ENCODE measurements at places on chromosomes 7 and 10.
A peak's percentile ranks its signal among the peaks of the same experiment; 100 is the strongest.

DNA sequence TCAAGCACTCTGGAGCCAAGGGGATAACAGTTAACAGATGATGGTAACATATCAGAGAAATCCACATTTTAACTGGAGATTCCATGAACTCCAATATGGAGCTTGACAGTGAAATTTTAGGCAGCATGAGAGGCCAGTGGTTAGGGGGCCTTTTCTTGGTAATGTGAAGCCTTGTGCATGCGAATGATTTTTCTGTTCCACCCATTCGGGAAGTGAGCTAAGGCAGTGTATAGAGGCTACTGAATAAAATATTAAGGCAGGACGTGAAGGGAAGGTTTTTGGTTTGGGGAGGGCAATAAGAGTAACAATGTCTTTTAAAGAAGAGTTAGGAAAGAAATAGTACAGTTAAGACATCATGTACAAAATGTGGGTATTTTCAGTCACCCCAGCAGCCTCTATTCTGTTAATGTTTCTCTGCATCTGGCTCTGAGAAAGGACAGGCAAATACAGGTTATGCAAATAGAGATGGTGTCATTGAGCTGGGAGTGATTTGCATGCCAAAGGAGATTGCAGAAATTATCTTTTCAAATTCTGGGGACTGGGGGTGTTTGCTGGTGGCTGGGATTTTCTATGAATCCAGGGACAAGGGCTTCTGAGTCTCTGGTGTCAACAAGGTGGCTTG, 6.8 kb upstream of the TAS2R60 start:
- DNase-seq: no peak

- no peak for DNase-seq
These were observed 58.7 kb downstream of the PLPP4 start for GRCh38 chr10:120515741-120516140.

DNA sequence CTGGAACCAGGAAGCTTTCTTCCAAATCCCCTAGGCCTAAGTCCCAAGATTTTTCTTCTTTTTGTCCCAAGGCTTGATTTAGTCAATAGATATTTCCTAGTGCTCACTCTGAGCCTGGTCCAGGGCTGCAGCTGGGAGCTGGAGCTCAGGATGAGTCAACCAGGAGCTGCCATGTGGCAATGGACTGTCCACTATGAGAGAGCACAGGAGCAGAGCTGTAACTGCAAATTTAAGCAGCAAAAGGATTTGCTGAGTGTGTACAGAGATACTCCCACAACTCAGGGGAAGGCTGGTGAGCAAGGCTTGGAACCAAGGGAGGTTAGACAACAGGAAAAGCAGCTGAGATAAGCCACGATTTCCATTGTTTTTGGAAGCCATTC, 92.1 kb upstream of the CXCL12 start:
- no peak for DNase-seq

DNA sequence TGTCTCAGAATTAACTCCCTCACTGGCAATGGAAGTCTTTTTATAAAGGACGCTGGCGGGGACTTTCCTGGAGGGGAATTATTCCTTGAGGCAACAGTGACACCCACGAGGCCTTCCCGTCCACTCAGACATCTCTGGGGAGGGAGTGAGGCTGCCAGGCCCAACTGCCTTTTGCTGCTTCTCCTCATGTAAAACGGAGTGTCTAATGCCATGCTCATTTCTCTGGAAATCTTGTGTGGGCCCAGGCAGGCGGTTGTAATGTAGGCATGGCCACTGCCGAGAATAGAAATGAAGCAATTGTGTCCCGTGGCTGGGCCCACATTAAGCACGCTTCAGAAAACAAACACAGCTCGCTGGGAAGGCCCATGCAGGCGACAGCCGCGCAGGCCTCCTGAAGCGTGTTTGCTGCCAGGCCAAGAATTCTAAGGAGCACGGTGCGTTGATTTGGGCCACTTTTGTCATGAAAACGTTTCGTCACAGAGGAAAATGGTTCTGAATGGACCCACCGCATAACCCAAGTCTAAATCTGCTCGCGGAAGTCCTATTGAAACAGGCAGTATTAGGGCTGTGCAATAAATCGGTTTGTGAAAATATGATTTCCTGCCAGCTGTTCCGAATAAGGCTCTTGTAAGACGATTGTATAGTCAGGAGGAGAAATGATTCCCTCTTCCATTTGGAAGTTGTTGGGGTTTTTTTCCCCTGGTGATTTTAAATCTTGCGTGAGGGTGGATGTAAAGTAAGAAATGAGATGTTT, 104.2 kb upstream of the CHST15 start:
- DNase-seq: no peak

GRCh38 chr7:128004623-128005022, 26.6 kb downstream of the LRRC4 start:
- no peak for DNase-seq

DNA sequence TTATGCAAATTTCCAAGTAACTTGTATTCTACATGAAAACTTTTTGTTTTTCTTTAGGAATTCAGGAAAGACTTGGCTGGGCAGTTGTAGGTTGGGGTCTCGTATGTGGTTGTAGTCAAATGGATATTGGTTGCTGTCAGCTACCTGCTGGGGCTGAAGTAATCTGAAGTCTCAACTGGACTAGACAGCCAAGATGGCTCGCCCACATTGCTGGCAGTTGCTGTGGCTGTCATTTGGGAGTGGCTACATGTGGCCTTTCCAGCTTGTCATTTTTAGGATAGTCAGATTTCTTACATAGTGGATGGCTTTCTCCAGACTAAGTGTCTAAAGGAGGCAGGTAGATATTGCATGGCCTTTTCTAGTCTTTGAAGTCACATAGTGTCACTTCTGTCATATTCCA, 32.6 kb downstream of the EXOC6 start:
- DNase-seq: no peak

DNA sequence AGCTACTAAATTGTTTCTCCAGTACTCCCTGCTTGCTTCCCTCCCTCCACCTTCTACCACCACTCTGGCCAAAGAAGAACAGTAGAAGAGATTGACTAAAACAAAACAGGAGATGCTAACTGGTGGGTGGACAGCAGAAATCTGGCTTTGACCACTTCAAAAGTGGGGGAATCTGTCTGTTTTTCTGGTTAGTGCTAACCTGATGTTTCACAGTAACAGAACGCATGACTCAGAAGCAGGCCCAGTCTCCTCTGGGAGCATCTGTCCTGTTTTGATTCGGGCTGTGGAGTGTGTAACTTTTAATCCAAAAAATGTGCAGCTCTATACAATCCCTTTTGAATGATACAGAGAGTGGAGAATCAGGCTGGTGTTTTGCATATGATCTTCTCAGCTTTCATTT, 32.7 kb upstream of the ZNF438 start:
- no peak for DNase-seq

DNA sequence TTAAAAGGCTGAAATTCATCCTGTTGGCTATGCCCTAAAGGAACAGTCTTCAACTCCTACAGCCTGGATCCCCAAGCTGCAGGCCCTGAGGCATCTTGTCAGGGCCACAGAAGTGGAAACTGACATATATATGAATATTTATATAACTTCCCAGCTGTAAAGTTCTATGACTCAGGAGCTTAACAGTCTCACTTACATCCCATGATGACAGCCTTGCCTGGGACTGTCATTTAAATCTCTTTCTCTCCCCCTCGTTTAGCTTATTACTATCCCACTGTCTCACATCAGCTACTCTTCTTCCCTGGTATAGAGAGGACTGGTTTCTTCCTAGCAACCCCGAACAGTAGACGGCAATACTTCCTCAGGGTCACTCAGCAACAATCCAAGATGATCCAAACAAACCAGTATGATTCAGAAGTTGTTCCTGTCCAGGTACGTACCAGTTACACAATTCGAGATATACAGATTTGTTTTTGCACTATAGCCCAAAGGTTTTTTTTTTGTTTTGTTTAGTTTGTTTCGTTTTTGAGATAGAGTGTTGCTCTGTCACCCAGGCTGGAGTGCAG, 22.7 kb downstream of the KIAA1549 start:
- no peak for DNase-seq

DNA sequence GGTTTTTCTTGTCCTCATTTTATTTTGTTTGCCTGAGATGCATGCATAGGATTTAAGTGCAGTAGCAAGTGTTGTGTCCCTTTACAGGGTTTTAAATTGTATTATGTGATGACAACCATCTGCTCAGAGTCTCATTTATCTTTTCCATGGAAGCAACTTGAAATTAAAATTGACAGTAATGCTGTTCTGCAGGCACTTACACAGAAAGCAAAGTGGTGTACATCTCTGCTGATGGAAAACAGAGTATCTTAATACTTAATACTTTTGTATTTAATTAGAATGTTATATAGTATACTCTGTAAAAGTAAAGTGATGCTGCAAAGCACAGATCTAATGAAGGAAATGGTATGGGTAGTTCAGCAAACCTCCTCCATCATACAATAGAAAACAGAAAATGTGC, 482.9 kb downstream of the POM121L12 start:
- no peak for DNase-seq

DNA sequence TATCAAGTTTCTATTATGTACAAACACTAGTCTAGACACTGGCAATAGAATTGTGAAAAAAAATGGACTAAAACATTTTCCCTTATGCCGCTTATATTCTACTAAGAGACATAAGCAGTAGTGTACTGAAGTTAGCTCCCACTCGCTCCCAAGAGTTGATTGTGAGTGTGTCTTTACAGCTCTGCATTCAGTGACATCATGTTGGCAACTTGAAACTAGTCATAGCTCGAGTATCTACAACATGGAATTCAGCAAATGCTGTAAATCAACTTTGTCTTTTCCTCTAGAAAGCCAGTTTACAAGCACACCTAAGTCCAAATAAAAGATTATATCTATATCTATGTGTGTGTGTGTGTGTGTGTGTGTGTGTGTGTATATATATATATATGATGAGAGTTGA, 58.8 kb upstream of the MAGI2 start:
- no peak for DNase-seq

GRCh38 chr10:106910666-106911065, 253.8 kb downstream of the SORCS1 start:
- DNase-seq: no peak

GRCh38 chr10:6532321-6532720, 47.8 kb downstream of the PRKCQ start:
- DNase-seq: peak; percentile 15

- DNase-seq: no peak
These were observed 58.2 kb downstream of the CFTR start for GRCh38 chr7:117538053-117538452.

- DNase-seq: no peak
These were observed 441.0 kb upstream of the NPVF start for GRCh38 chr7:25669281-25669781.

GRCh38 chr10:12501841-12502525, 152.6 kb downstream of the CAMK1D start:
- DNase-seq: no peak

GRCh38 chr10:70256463-70256862, 23.2 kb upstream of the PPA1 start:
- no peak for DNase-seq

- DNase-seq: peak; percentile 22
These were observed 10.6 kb downstream of the DNAJB6 start for GRCh38 chr7:157347217-157347904.

DNA sequence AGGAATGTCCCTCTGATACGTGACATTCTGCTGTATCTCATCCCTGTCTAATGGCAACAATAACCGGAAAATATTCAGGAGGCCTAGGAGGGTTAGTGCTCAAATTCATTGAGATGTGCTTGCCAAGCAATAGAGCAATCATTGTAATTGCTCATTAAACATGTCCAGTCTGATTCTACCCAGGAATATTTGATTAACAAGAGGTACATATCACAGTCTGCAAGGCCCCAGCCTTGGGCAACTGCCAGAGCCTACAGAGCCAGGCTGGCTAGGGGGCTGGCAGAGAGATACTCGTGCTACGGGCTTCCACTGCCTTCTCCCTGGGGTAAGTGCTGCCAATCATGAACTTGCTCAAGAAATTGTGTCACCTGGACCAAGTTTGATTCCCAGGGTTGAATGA, 99.1 kb downstream of the ALOX5 start:
- no peak for DNase-seq

DNA sequence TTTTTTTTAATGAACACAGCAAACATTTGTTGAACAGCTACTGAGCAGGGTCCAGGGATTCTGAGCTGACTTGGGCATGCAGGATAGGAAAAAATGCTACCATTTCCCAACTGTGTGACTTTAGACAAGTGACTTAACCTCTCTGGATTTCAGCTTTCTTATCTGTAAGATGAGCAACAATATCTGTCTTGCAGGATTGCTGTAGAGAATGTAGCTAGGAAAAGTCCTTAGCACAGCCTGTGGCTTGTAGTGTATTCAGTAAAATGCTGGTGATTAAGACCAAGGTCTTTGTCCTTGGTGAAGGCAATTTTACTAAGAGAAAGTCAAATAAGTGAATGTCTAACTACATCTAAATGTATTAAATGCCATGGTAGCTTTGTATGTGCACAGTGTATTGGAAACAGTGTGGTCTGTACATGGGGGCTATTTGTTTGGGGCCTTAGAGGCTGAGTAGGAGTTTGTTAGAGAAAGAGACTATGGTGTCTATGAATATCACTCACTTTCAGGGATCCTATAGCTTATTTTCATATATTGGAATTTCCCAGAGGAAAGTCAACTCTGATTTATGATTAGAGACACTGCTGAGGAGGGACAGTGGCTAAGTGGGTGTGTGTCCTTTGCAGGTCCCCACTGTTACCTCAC, 118.9 kb downstream of the CDH23 start:
- no peak for DNase-seq

DNA sequence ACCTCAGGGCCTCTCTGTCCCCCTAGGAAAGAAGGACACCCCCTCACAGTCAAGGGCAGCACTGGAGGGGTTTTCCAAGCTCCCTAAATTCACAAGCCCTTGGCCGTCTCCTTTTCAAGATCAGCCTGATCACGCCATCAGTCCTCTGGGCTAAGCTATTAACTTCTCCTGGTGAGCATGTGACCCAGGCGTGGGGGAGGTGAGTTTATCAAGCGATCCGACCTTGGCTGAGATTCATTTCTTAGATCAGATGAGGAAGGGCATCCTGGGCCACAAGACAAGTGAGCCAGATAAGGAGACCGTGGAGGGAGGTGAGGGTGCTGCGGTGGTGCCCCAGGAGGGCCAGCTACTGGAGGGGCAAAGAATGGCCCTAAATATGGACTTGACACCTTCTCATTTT, 19.2 kb upstream of the EN2 start:
- DNase-seq: no peak

- no peak for DNase-seq
These were observed 77.5 kb downstream of the CDK6 start for GRCh38 chr7:92758796-92759431.

- DNase-seq: no peak
These were observed 9.8 kb upstream of the SP8 start for GRCh38 chr7:20796500-20796899.

Data from activated CD4-positive, alpha-beta T cell treated with anti-CD3 and anti-CD28 coated beads, Interleukin-10, Interleukin-2, amounts not matched to agents 100 ng/mL and 50 ng/mL, durations not matched to agents 16 hours and 8 hours (primary cell).